CD4-positive, alpha-beta T cell treated with Interleukin-6 at 100 ng/mL for 8 hours (primary cell): ENCODE measurements at places on chromosomes 2 and 18.

- no peak for DNase-seq
Measured at GRCh38 chr18:36179562-36180355, 7.5 kb upstream of the MOCOS start.

DNA sequence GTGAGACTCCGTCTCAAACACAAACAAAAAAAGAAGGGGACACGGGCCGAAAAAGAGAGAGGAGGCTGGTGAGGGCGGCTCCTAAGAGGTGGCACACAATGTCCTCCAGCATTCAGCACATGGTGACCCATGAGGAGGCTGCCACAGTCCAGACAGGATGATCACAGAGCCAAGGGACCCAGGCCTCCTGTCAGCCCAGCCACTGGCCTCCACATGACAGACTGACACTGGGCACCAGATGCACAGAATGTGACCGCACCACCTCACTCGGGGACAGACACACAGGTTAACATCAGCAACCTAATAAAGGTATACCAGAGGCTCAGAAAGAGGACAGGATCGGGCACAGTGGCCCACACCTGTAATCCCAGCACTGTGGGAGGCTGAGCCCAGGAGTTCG, 21.0 kb downstream of the PASK start:
- DNase-seq, result no peak

GRCh38 chr2:101047774-101048173, 45.7 kb downstream of the RPL31 start:
- no peak for DNase-seq

DNA sequence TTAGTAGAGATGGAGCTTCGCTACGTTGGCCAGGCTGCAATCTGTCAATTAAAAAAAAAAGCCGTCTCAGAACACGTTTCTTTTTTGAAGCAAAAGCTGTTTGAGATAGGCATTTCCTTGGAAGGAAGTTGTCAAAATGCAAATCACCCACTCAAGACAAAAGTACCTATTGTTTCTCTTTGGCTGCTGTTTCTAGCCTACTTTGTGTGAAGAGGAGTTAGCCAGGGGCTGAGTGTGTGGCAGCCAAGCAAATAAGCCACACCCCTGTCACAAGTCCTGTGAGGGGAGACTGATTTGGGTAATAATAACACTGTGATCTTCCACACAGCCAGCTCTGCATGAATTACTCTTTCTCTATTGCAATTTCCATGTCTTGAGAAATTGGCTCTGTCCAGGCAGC, 47.4 kb upstream of the CDCA7 start:
- no peak for DNase-seq

- no peak for DNase-seq
Measured at GRCh38 chr18:44238454-44238853, 442.2 kb upstream of the SETBP1 start.

DNA sequence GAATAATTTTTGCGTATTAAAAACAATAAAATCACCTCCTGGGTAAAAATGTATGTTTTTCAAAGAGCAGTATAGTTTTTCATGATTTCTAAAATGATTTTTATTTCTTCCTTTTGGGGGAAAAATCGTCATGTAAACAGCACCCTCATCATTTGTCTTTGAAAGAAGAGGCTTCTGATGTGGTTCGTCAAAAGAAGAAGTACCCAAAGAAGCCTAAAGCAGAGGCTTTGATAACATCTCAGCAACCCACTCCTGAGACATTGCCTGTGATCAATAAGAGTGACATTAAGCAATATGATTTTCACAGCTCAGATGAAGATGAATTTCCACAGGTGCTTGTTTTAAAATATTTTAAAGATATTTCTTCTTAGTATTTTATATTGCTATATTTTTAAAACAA, 110.2 kb upstream of the KIF5C start:
- peak; percentile 17 for DNase-seq

DNA sequence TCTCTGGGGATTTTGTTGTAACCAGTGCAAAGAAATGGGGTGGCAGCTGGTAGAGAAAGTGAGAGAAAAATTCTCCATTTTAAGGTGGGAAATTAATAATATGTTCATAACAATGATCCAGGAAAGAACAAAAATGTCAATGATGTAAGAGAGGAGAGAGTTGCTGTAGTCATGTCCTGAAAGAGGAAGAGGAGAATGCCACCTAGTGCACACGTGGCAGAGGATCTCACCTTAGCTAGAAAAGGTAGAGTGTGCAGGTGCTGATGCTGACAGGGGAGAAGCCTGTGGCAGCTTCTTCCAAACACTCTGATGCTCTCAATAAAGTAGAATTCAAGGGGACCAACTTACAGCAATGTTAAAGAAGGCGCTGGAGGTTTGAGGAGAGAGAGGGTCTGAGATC, 282.9 kb upstream of the PKDCC start:
- no peak for DNase-seq

DNA sequence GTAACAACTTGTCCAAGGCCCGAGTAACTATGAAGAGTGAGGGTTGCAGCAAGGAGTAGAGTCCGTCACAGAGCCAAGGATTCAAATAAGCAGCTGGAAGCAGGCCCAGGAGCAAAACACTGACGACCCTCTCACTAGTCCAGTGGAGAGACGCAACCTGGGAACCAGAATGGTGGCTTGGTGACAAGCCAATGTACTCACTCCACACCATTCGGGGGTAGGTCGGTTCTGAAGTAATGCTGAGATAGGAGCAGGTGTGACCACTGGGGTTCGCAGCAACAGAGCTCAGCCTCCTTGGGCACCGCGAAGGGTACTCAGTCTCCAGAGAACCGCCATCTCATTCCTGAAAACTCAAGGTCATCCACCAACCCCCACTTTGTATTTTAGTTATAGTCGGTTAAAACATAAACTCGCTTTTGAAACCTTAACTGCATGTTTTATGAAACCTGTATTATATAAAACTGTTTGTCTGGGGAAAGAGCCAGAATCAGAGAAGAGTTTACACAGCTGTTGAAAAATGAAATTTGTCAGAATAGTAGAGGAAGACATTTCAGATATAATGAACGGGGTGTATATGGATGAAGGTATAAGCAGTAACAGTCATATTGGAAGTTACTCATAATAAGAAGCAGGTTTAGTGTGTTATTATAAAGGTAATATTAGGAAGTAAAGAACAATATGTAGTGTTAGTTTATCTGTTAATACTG, 8.6 kb downstream of the ANKRD62 start:
- no peak for DNase-seq

- DNase-seq, result no peak
Measured at GRCh38 chr18:65365245-65365980, 385.4 kb upstream of the CDH7 start.

DNA sequence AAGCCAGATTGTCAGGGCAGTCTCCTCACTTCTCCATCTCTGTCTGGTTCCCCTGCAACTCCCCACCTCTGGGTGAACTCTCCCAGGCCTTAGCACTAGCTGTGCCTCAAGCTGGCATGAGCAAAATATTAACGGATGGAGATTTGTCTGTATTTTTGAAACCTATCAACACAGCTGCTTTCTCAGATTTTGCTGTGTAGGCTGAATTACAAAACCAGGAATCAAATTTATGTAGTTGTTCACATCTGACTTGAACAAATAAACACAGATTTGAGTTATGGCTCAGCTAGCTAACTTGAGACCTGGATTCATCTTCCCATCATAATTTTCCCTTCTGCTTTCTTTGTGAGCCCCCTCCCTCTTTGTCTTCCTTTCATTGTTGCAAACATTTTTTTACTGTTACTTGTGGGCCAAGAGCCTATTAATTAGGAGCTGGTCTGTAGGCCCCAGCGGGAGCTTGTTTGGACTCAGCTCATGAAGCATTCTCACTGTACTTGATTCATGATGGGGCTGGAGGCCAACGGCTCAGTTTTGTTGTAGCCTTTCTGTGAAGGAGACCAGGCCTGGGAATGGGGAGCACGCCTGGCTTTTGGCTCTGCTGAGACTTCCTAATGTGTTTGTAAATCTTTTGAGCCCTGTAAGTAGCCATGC, 164.1 kb upstream of the GATA6 start:
- DNase-seq, result no peak

GRCh38 chr18:50395093-50395492, 20.2 kb downstream of the SKA1 start:
- DNase-seq, result no peak

- DNase-seq, result no peak
Measured at GRCh38 chr2:210460322-210461227, 16.0 kb downstream of the LANCL1 start.

DNA sequence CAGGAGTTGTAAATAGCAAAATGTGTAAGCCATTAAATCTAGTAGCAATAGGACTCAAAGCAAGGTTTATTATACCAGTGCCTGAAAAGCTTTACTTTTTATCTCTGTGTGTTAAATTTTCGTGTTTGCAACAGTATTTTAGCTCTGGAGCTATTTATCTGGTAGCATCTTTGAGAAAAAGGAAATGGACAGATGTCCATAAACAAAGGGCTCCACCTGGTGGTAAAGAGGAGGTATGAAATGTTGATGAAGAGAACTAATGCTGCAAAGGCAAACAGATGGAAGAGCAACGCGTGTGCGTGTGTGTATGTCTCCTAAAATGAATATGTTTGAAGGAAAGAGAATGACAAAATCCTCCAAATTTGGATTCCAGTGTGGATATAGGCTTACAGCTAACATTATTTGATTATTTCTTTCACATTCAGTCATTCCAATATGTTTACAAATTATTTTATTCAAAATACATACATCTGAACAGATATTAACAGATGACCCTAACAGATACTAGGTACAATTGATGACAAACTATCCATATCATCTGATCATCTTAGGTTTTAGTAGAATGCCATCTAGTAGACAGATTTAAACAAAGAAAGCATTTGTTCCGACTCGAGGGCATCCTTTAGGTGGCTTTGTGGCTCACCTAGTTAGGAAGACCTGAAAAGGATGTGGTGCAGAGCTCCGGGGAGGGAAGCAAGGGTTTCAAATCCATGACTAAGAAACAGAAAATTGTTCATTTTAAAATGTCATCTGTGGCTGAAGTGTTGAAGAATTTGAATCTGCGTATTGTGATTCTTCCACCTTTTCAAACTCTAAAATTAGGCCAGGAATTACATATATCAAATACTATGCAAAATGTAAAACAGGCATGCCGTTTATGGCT, 383.3 kb downstream of the MTX2 start:
- DNase-seq, result peak; percentile 27

- peak; percentile 11 for DNase-seq
Measured at GRCh38 chr2:44392338-44392943, 30.7 kb downstream of the CAMKMT start.

DNA sequence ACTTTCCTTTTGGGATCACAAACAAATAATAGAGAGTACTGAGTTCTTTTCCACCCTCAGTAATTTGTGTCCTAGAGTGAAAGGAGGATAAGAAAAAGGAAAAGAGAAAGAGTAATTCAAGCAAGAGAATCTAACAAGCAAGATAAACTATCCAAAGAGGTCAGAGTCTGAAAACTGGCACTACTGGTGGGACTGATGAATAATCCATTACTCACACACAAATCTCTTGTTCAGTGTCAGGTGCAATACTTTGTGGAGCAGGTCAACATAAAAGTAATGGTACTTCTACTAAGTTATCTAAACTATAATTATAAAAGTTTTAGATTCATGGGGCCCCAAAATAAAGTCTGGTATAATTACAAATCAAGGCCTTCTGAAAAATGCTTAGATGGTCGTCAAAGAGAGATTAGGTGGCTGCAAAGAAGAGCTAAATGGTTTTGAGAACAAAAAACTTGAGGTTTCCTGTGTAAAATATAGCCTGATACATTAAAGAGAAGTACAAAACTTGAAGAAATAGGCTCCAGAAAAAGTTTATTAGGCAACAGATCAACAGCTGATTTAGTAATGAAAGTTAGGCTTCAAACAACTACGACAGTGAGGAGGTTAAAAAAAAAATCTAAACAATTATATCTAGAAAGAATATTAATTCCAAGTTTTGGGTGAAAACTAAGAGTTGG, 109.4 kb downstream of the BAZ2B start:
- DNase-seq, result no peak

GRCh38 chr18:38790303-38790702, 1224.7 kb upstream of the CELF4 start:
- no peak for DNase-seq

DNA sequence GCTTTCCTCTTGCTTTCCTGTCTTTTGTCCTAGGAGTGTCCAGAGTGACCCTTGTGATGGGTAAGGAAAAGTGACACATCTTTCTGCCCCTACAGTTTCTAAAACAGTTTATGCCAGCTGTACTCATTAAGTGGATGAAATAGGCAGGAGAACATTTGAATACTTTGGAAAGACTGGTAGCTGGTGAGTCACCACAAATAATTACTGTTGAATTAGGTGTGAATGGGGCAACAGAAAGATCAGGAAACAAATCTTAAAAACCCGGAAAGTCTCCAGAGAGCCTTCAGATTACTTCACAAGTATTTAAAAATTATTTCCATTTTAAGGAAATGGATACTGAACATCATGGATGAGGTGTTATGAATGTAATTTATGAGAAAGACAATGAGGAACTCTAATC, 278.5 kb downstream of the CLIP4 start:
- DNase-seq, result no peak

DNA sequence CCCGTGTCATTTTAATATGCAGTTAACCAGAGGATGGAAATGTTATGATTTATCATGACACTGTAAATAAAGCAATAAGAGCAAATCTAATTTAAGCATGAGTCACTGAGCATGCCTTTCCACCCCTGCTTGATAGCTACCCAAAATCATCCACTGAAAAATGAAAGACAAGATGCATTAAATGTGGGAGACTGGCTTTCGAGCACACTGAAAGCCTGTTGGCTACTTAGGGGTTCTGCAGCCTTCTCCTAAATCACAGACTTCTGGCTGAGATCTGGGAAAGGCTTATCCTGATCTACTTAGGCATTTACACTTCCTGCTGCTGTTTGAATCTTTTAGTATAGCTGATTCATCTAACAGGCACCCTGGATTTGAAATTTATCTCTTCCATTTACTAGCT, 778.3 kb upstream of the CDH7 start:
- no peak for DNase-seq

DNA sequence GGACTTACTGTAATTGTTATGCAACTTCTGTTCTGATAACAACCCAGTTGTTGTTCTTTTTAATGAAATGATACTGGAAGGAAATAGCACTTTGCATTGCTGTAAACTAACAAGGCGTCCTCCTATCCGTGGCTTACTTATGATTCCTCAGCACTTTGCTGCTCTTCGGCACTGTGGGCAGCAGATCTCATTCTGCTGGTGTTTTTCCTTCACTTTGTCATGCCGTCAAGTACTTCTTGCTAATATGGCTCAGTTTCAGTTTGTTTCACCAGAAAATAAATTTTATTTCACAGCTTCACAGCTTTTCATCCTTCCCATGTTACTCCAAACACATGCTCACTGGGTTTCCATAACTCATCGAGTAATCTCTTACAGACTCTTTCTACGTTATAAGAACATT, 289.3 kb downstream of the MEIS1 start:
- no peak for DNase-seq

DNA sequence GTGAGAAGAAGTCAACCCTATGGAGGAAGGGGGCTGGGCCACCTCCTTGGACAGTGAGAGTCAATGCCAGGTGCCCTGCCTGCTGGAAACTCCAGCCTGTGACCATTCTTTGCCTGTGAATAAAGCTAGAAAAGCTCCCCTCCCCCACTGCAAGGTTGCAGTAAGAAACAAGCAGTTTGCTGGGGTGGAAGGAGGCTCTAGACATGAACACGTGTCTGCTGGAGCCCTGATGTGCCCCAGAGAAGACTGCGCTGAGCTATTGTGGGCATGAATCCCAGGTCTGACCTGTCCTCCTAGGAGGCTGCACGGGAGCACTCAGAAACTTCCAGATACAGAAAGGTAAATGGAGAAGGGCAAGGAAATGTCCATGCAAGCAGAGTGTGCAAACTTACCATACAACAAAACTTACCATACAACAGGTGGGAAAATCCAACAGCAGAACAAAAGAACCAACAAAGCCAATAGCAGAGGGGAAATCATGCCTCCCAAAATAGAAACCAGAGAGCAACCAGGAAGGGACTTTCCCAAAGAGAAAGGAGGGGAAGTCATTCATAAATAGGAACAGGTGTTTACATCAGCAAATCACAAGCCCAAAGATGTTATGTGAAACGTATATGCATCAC, 278.7 kb downstream of the BCL2 start:
- DNase-seq, result no peak
